ENCODE measurements at places on chromosomes 1 and 21.
A peak's percentile ranks its signal among the peaks of the same experiment; 100 is the strongest.

- no peak for DNase-seq
These were observed 3.2 kb upstream of the RWDD3 start for GRCh38 chr1:95230768-95231191.

DNA sequence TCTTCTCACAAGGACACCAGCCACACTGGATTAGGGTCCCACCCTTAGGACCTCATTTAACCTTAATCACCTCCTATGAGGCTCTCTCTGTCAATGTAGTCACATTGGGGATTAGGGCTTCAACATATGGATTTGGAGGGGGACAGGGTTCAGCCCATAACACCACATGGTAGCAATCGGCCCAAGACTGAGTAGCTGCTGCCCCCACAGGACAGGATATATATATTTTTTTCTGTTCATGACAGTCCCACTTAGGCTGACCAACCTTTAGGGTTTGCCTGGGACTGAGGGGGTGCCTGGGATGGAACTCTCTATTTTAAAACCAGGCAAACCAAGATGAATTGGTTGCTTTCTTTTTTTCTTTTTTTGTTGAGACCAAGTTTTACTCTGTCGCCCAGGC is 8.2 kb upstream of the ACTL8 start:
- no peak for DNase-seq

- DNase-seq: peak; percentile 16
These were observed 37.3 kb upstream of the IL10 start for GRCh38 chr1:206809504-206810084.

DNA sequence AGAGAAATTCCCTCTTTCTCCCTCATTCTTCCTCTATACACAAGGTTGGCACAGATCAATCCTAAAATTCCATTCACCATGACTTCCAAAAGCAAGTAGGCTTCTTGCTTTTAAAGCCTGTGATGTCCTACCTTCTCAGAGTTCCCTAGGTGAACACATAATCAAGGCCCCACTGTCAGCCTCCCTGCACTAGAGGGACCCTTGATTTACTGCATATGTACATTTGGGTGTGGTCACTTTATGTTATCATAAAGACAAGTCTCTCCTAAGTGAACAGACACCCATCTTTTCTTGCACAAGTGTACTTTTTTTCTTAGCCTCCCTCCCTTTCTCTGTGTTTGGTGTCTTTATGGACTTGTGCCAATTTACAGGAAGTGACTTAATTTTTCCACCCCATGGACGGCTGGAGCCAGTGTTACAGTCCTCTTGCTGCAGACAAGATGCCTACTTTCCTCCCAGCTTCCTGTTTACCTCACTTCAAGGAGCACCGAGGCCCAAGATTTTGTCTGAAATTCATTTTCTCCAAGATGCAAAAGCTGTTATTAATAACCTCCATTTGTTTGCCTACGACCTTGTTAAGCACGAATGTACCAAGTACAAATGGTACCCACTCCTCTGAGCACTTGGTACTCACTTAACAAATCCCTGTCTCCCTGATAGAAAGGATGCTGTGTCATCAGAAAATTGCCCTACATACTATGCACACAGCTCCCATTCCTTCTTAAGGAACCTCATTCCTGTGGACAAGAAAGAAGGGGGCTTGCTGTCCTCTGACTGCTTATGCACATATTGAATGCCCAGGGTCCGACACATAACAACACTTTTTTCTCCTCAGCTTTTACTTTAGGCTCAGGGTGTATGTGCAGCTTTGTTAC is 82.8 kb upstream of the SLC44A3 start:
- no peak for DNase-seq

DNA sequence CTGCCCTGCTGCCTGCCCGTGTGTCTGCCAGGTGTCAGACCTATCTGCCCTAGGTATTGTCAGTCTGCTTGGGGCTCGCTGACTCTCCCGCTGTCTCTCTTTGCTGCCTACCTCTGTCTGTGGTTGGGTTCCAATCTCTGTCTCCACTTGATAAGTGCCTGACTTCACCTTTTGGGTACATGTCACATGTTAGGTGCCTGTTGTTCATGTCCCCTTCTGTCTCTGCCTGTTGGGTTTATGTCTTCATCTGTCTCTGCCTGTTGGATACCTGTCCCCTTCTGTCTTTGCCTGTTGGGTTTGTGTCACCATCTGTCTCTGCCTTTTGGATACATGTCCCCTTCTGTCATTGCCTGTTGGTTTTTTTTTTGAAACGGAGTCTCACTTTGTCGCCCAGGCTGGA is 14.6 kb downstream of the RPS6KA1 start:
- DNase-seq: no peak

- no peak for DNase-seq
These were observed 25.1 kb downstream of the KRTAP10-1 start for GRCh38 chr21:44514746-44515358.

DNA sequence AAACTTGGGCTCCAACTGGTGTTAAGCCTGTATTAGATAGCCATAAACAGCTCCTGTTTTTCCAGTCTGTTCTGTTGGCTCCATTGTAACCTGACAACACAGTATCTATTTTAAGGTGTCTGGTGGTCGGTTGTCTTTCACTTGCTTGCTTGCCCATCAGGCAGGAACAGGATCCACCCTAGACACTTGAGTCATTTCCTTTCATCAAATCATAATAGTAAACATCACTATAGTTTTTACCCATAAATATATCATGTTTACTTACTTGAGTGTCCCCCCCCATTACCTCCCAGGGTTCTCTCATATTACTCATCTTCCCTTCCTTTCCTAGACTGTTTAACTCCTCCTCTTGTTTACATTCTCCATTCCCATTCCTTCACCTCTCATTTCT is 2.9 kb downstream of the DDI2 start:
- no peak for DNase-seq

DNA sequence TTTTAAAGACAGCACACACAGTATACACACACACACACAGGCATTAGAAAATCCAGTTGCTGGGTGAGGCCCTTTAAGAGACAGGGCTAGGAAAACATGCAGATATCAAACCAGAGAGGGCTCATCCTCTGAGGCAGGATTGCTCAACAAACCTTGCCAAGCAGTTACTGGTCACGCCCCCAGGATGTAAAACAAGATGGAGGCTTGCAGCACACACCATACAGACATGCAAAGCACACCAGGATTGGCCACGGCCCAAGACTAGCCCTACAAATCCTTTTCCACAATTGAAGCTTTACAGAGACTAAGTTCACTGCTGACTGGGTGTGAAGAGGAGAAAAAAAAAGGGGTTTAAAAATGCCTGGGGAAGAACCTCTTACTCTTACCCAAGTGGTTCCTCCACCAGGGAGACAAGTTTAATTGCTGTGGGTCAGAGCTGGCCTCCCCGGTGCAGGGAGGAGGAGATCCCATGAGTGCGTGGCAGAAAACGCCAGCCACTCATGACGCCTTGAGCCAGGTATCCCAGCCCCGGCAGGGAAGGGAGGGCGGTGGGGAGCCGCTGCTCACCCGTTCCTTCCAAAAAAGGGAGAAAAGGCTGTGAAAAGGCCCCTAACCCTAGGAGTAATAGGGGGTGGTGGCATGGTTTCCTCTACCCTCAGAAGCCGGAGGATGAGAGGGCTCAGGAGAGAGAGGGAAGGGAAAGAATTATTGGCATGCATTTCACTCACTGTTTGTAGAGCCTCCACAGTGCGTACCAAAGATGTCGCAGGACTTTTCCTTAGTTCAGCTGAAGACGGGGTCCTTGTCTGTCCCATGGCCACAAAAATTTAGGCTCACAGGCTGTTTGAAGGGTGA is 594.6 kb upstream of the ZP4 start:
- DNase-seq: no peak

All from NCI-H345 (cell line).